Karpas-422 (cell line): ENCODE measurements at places on chromosomes 4 and X. TPM values are rescaled to one million over a fixed set of nuclear protein-coding genes. Genes with fewer than 3 reads are reported as not detected.

GRCh38 chr4:3112201-3112600, 37.7 kb downstream of the HTT start:
- DNase-seq: no peak

DNA sequence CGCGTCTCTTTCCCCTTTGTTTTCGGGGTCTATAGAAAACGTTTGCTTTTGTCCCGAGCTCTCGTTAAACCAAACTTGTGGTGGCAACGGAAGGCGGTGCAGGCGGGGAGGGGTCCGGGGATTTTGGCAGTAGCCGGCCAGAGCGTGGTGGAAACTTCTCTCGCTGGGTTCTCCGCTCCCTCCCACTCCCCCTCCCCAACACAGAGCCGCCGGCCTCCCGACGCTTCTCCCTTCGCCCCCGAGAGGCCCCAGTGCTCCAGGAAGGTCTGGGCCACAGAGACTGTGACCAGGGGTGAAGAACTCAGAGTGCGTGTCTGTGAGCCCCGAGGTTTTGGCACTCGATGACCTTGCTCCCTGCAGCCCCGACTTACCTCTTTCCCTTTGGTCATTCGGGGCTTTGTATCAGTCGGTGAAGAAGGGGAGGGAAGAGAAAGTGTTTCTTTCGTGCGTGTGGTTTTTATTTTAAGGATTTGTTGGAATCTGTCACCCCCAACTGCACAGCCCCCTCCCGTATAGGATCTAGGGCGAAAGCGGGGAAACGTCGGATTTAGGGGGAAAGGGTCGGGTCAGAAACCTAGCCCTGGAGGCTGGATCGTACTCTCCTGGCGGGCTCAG, 9.0 kb upstream of the BCOR start:
- no peak for DNase-seq

DNA sequence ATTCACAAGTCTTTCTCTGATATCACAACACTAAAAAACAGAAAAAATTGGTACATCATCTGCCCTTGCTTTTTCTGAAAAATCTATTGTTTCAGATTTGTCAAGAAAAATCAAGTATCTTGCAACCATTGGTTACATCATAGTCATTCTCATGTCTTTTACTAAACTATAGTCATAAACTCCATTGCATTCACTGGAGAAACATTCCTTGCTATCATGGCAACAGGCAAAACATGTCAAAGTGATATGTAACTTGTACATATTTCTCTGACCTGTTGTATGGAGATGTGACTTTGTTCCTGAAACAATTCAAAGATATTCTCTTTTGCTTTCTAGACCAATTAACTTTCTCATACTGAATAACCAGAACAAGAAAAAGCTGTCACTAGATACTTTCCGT, 121.9 kb upstream of the ANK2 start:
- DNase-seq: no peak

GRCh38 chr4:4711902-4712301, 147.6 kb upstream of the MSX1 start:
- no peak for DNase-seq

- DNase-seq: no peak
These were observed 20.5 kb downstream of the PNMA6E start for GRCh38 chrX:153380691-153381090.

DNA sequence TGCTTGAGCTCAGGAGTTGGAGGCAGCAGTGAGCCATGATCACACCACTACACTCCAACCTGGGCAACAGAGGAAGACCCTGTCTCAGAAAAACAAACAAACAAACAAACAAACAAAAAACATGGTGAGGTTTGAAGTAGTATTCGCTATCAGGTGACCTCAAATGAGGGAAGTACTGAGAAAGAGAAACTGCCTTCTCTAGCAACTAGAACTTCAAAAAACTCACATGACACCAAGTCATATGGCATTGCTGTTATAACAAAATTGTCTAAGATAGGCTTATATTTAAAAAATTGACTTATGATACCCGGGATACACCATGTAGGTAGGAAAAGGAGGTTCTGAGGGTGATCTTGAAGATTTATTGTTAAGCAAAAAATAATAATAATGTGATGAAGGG, 10.3 kb downstream of the MPP1 start:
- DNase-seq: no peak

GRCh38 chr4:176084769-176085168, 19.1 kb downstream of the WDR17 start:
- DNase-seq: no peak

DNA sequence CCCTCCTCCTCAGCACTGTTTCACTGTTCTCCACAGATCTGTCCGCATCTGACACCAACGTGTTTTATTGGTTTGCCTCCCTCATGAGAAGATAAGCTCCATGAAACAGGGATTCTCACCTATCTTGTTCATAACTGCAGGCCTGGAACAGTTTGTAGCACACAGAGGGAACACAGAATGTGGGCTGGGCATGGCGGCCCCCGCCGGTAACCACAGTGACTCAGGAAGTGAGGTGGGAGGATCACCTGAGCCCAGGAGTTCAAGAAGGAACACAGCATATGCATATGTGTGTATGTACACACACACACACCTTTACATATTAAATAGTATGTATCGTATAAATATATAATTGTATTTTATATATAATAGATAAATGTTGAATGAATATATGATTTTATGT, 168.6 kb downstream of the AFAP1 start:
- DNase-seq: no peak

DNA sequence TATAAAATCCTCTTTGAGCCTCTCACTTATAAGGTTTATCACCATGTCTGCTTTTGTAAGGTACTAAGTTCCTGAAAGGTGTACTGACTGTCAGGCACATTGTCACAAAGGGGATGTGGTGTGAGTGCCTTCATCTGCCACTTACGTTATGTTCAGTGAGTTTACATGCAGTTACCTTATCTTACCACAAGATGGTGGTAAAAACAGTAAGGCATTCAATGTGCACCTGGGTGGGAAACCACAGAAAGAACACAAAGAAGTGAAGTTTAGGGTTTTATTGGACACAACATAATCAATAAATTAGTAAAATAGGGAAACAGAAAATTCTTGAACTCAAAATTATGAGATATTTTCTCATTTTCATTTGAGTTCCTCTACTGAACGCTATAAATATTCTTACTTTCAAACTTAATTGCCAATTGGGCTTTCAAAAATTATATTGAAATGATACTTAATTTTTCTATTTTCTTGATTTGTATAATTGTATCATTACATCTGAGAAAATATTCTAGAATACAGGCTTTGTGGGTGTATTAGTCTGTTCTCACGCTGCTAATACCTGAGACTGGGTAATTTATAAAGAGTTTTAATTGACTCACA, 650.8 kb downstream of the PCDH7 start:
- DNase-seq: peak; percentile 79

DNA sequence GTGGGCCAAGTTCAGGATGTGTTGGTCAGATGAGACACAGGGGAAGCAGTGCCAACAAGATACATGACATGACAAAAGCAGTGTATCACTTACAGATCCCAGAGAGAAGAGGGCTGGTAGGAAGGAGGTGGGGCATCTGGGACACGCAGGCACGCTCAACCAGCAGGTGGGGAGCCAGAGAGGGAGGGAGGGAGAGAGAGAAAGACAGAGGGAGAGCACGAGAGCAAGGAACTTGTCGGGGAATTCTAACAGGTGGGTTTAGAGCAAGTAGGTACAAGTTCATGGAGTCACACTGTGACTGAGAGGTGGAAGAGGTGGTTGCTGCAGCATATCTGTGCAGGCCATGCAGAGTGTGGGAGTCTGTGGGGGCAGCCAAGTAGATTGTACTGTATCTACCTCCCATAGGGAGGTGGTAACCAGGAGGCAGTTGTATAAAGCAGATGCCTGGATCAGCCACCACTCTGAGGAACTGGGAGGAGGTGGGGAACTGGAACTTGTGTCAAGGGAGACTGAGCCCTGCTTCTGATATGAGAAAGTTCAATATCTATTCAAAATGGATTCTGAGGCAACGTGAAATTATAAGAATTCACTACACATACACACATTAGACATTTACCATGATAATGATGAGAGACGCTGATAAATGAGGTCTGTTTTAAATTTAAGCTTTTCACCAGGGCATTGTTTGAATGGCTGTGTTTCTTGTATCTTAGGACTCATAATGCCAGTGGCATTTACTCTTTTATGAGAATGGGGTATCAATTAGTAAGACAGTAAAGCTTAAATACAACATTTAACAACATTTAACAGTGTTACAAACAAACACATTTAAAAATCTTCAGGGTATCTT, 43.7 kb downstream of the BBS12 start:
- DNase-seq: no peak

- no peak for DNase-seq
These were observed 8.7 kb downstream of the HNRNPH2 start for GRCh38 chrX:101416691-101417090.

- DNase-seq: peak; percentile 66
These were observed 188.7 kb upstream of the VCX start for GRCh38 chrX:7654316-7654715.

GRCh38 chrX:100647739-100648138, 3.7 kb downstream of the SRPX2 start:
- no peak for DNase-seq

DNA sequence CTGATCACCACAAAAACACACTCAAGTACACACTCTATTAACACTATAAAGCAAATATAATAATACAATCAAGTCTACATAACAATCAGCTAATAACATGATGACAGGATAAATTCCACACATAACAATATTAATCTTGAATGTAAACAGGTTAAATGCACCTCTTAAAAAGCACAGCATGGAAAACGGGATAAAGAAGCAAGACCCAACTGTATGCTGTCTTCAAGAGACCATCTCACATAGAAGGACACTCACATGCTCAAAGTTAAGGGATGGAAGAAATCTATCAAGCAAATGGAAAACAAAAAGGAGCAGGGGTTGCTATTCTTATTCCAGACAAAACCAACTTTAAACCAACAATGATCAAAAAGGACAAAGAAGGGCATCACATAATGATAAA, 28.1 kb downstream of the CBR4 start:
- DNase-seq: no peak

GRCh38 chr4:59712470-59712869, 1487.7 kb upstream of the ADGRL3 start:
- no peak for DNase-seq

- DNase-seq: peak; percentile 36
These were observed 26.8 kb upstream of the SPARCL1 start for GRCh38 chr4:87555773-87556619.

GRCh38 chr4:147110473-147111367, 165.1 kb upstream of the TTC29 start:
- no peak for DNase-seq

- DNase-seq: no peak
These were observed 2.5 kb downstream of the GPM6A start for GRCh38 chr4:175809402-175810072.

DNA sequence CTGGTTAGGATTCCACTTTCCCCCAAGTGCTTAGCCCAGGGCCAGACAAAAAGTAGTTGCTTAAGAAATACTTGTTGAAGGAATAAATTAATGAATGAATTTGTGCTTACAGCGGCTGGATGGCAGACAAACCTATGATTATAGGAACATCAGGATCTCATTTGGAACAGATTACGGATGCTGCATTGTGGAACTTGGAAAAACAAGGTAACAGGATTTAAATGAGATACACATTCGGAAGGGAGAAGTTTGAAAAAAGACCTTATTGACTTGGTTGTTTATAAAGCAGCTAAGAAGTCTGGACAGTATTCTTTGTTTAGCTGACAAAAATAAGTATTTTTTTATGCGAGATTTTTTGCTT, 572 bp downstream of the EXOSC9 start:
- no peak for DNase-seq

GRCh38 chrX:41313419-41313818, 20.5 kb upstream of the DDX3X start:
- DNase-seq: no peak

DNA sequence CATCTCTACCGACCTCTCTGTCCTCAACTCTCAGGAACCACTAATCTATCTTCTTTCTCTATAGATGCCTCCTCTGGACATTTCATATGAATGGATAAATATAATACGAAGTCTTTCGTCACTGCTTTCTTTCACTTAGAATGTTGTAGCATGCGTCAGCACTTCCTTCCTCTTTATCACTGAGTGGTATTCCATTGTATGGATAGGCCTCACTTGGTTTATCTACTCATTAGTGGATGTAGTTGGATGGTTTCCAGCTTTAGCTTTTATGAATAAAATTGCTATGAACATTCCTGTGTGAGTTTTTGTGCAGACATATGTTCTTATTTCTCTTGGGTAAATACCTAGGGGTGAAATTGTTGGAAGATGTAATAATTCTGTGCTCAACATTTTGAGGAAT, 528.2 kb upstream of the FAT1 start:
- no peak for DNase-seq

DNA sequence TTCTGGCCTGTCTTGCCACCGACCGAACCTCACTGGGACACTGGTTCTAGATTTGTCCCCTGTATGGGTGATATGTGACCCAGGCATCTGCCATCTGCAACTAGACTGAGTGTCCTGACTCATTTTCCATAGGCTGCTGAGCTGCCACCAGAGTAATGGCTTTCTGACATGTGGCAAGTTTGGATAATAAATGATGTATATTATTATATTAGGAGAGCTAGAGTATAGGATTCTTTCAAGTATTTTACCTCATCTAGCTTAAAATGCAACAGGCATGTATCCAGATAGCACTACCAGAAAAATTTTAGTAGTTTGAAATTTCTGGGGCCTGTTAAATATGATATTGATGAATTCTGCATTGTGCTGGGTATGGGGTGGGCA, 15.8 kb upstream of the PGRMC2 start:
- DNase-seq: no peak

- DNase-seq: no peak
These were observed 1592.9 kb upstream of the TENM3 start for GRCh38 chr4:180650273-180650672.

DNA sequence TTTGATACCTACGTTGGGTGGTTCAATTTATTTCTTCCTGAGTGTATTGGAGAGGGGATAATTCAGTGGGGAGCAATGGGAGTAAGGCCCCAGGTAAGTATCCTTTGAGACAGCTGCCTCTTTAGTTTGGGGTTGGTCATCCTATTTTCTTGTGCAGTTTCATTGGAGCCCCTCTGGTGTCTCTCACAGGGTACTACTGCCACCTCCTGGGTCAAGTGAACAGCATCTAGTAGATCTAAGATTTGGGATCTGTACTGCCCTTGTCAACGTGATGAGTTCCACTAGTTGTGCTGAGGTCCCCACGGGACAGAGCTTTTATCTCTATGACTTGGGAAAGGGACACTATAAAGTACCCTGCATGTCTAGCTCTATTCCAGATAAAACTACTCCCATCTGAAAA, 80.6 kb downstream of the PBDC1 start:
- peak; percentile 88 for DNase-seq

- DNase-seq: no peak
These were observed 39.1 kb upstream of the PDLIM5 start for GRCh38 chr4:94412658-94413038.

Gene CENPVL1
- total RNA-seq: not detected in 2 replicates

Gene LNX1
- not detected in 2 replicates for total RNA-seq

Gene FAT4
- 7.4 and 12.2 TPM in 2 replicates for total RNA-seq

Gene P2RY10
- 0.51 and 1.3 TPM in 2 replicates for total RNA-seq

Gene SGMS2
- total RNA-seq: not detected in 2 replicates

Gene PIR
- total RNA-seq: 0.72 TPM in 1 of 2 replicates, not detected in the other

Gene AMTN
- total RNA-seq: not detected in 2 replicates

Gene RIPPLY1
- not detected in 2 replicates for total RNA-seq

Gene OTUD4
- 18.2 and 62.1 TPM in 2 replicates for total RNA-seq

Gene NPNT
- total RNA-seq: not detected in 2 replicates
